ENCODE measurements at places on chromosomes 7 and 10. TPM values are rescaled to one million over a fixed set of nuclear protein-coding genes. Genes with fewer than 3 reads are reported as not detected.

DNA sequence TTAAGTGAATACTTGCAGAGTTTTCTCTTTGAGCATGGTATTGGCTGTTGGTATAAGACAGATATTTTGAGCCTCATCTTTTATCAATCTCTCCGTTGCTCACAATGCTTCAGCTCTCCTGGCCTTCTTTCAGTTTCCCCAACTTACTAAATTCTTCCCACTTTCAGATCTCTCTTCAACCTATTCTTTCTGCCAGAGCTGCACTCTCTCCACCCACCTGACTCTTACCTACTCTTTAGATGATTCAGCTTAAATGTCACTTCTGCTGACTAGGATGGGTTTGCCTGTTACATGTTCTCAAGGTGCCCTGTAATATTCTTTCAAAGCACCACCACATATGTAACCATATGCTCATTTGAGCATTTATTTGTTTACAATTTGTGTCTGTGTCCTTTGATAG lies 1.6 kb downstream of the EXOSC1 start:
- peaks cover 28% of the 10 kb centered on the region for H3K36me3 ChIP-seq
- H3K27ac ChIP-seq, result no peak overlapping the region
- H3K4me3 ChIP-seq, result no peak overlapping the region
- no peaks in the 10 kb centered on the region for H3K27me3 ChIP-seq
- peaks cover 15% of the 10 kb centered on the region for H3K4me1 ChIP-seq

The NPY gene
- not detected for total RNA-seq

The LEP gene
- total RNA-seq, result not detected

The ARL5B gene
- 15.3 TPM for total RNA-seq

DNA sequence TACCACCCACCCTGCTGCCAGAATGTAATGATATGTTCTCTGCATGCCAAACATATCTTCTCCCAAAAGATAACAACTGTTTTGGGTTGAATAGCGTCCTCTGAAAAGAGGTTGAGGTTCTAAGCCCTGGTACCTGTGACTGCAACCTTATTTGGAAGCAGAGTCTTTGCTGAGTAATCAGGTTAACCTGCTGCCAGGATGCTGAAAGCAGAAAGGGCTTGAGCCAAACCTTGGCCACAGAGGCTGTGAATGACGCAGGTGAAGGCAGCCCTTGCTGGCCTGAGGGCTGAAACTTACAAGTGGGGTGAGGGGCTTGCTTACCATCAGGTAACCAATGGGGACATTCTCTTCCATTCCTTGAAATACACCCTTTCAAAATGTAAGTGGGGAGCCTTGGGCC lies 151.8 kb upstream of the RHEB start:
- H3K4me1 ChIP-seq, result peaks cover 4% of the 10 kb centered on the region
- no peak for DNase-seq
- H3K27ac ChIP-seq, result no peak overlapping the region
- no peak overlapping the region for H3K4me3 ChIP-seq

DNA sequence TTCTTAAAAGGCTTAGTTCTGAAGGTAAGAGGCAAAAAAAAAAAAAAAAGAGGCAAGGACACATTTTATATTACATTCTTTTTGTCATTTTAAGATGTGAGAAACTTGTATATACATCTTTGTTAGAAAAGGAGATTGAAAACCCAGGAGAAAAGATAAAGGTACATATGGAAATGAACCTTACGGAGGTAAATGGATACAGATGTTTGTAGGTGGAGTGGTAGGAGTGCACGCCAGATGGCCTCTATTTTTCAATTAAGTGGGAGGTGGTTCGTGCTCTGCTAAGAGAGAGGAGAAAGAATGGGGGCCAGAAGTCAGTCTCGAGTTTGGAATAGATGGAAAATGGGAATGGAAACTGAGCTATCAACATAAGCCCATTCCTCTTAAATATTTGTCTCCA lies 622.5 kb upstream of the GHITM start:
- H3K36me3 ChIP-seq, result no peaks in the 10 kb centered on the region
- no peak overlapping the region for H3K27ac ChIP-seq
- H3K4me1 ChIP-seq, result no peaks in the 10 kb centered on the region
- no peaks in the 10 kb centered on the region for H3K27me3 ChIP-seq
- no peak for DNase-seq

- H3K27ac ChIP-seq, result peak overlapping the region; percentile 53
- peaks cover 26% of the 10 kb centered on the region for H3K36me3 ChIP-seq
- peak overlapping the region; percentile 83 for H3K4me3 ChIP-seq
- H3K4me1 ChIP-seq, result peaks cover 32% of the 10 kb centered on the region
- peak; percentile 86 for DNase-seq
Measured at GRCh38 chr10:96719850-96720421, 378 bp downstream of the PIK3AP1 start.

The GSAP gene
- 26.0 TPM for total RNA-seq

DNA sequence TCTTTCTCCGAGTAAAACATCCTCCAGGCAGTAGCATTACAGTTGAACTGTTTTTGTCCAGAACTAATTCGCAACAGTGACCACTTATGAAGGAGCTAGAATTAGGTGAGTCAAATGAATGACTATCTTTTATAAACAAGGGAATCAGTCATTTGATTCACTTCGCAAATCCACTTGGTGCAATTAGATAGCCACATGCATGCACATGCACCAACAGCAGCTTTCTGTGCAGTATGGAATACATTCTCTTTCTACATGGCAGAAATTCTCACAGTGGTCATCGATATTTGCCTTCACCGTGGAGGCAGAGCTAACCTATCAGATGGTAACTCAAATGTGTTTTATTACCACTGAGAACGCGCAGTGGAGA lies 118.8 kb downstream of the CDK6 start:
- H3K4me3 ChIP-seq, result peak overlapping the region; percentile 65
- peak overlapping the region; percentile 83 for H3K27ac ChIP-seq
- H3K4me1 ChIP-seq, result peaks cover 48% of the 10 kb centered on the region
- H3K36me3 ChIP-seq, result peaks cover 42% of the 10 kb centered on the region
- DNase-seq, result no peak

DNA sequence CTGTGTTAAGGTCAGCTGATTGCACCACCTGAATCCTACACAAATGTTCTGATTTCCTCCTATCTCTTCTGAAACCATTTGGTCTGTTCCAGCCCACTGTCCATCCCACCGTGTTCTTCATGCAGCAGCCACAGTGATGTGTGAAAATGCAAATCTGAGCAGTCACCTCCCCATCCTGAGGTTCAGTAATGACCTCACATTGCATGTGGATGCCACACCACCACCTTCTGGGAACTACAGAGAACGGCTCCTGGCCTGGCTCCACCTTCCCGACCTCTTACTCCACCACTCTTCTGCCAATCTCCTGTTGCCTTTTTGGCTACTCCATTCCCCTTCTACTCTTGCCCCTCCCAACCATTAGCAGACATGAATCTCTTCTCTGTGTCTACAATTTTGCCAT lies 244.4 kb downstream of the TNS3 start:
- no peak overlapping the region for H3K4me3 ChIP-seq
- H3K4me1 ChIP-seq, result no peaks in the 10 kb centered on the region
- peaks cover 27% of the 10 kb centered on the region for H3K36me3 ChIP-seq
- no peaks in the 10 kb centered on the region for H3K27me3 ChIP-seq
- DNase-seq, result no peak

Data from Calu3 (cell line).